ENCODE measurements at places on chromosomes 5 and 9.
A peak's percentile ranks its signal among the peaks of the same experiment; 100 is the strongest.

DNA sequence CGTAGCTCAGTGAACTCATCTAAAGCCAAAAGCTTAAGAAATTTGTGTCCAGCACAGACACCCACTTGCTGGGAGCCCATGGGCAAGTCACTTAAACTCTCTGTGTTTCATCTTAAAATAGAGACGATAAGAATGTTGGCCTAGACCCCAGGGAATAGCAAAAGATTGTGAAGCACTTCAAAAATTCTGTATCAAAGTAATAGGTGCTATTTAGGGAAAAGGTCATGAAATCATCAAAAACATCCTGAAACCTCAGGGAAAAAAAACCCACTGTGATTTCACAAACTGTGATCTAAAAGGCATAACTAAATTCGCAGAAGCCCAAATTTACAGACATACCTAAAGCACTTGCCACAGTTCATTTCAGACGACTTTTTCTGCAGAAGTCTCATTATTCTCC, 278.3 kb downstream of the NR2F1-AS1 start:
- no peak for DNase-seq

DNA sequence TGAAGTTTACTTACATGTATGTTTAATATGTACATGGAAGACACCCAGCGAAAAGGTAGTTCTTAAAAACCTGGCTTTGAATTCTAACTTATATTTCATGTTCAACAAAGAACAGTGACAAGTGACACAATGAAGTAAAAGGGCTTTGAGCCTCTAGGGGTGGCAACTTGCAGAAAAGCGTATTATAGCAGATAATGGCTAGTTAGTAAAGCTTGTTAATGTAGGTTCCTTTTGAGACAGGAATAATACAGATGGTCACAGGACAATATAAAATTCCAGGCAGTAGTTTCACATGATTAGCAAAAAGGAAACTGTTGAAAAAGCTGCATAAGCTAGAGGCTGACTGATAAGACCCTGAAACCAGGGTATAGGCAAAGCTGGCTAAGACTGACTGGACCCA, 132.4 kb upstream of the FTMT start:
- no peak for DNase-seq

DNA sequence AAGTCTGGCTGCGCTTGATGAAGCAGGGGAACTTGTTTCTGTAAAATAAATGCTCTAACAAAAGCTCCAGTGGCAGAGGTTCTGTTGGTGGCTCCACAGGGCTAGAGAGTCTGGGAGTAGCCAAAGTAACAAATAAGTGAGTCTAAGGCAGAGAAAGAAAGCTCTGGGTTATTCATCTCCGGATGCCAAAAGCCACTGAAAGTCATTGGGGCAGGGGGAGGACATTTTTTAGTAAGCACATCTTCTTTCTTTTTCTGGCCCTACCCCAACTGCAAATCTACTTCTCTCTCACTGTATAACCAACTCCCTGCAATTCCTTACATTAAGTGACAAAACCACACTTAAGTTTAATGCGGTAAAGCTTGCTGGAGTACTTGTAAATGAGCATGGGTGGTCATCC, 141.6 kb downstream of the INSYN2B start:
- DNase-seq = peak; percentile 34

- no peak for DNase-seq
These were observed 53.7 kb downstream of the PAX5 start for GRCh38 chr9:36980148-36980974.

DNA sequence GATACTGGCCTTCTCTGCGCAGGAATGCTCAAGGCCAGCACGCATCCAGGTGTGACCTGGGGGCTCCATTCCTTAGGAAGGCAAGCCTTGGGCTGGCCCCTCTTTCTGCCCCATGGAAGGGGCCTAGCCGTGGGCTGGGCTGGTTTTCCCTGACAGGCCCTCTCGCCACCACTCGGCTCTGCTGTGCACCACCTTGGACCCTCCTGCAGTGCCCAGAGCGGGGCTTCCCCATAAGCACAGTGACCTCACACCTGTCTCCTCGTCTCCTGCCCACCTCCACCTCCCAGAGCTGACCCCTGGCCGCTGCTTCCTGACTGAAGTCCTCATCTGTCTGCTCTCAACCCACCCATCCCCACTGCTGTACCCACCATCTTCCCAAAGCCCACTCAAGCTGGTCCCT, 21.1 kb downstream of the UNC5A start:
- DNase-seq = no peak

DNA sequence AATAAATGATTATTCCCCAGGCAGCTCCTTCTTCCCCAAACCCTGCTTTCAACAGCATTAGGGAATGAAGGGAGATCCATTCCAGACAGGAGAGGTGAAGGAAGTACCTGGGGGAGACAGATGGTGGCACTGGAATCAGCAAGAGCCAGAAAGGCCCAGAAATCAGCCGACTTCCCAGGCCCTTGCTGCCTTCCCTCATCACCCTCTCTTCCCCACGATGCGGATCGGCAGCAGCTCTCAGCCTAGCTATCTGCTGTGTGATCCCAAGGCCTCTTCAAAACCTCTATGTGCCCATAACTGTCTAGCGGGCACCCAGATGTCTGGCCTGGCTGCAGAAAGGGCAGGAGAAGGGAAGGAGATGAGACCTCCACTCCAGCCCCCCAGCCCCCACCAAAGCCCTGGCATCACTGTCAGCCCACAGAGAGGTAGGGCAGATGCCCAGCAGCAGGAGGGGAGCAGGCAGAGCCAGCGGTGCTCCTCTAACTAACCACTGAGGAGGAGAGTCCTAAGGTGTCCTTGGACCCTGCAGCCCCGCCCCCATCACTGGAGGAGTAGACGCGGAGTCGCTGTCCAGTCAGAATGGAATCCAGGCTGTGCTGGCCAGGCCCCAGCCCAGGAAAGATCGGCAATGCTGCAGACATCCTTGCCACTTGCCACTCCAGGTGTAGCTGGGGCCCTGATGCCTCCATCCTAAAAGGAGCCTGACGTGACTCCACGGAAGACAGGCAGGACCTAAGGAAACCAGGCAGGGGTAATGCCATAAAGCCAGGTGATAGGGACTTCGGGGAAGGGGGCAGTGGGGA, 12.7 kb downstream of the CNTFR start:
- DNase-seq = no peak

DNA sequence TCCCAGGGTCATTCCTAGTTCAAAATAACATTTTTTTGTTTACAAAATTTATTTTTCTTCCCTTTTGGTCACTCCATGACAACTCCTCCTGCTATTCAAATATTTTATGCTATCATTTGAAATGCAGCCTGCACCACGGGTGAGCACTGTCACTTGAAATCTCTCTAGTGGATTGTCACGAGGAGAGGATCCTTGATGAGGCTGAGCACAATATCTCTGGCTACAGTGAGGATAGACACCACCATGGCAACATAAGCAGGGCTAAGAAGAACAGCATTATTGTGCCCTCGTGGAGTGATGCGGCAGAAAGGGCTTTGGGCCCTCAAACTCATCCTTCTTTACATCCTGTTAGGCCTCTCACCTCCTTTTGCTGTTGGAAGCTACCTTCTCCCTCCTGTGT, 321.9 kb downstream of the RAB3C start:
- DNase-seq = no peak

All from GM13977 (cell line).